ENCODE measurements at places on chromosomes 16 and 17. TPM values are rescaled to one million over a fixed set of nuclear protein-coding genes. Genes with fewer than 3 reads are reported as not detected.

The CTF1 gene
- 1.5 TPM for total RNA-seq

The ZKSCAN2 gene
- total RNA-seq: 4.8 TPM

The CEP295NL gene
- total RNA-seq: 3.6 TPM

The WWP2 gene
- total RNA-seq: 43.0 TPM

The NACA2 gene
- not detected for total RNA-seq

The SCIMP gene
- total RNA-seq: not detected

The SRSF2 gene
- 303 TPM for total RNA-seq

The MYH13 gene
- total RNA-seq: not detected

The MMP28 gene
- 3.6 TPM for total RNA-seq
